ENCODE measurements at places on chromosomes 12 and 14.

DNA sequence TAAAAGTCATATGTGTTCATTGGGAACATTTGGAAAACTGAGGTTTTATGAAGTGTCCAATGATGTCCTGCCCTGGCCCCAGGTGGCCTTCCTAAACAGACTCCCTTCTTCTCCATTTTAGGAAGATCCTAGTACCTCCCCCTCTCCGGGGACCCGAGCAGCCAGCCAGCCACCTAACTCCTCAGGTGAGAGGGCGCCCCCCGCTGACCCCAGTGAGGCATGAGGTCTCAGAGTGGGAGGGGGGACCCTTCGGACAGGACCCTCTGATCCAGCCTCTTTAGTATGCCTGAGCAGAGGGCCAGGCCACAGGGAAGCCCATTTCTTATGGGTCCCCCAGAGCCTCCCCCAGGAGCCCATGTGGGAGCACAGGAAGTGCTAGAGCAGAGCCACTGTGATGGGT is 23.7 kb downstream of the DEGS2 start:
- no peak for DNase-seq

DNA sequence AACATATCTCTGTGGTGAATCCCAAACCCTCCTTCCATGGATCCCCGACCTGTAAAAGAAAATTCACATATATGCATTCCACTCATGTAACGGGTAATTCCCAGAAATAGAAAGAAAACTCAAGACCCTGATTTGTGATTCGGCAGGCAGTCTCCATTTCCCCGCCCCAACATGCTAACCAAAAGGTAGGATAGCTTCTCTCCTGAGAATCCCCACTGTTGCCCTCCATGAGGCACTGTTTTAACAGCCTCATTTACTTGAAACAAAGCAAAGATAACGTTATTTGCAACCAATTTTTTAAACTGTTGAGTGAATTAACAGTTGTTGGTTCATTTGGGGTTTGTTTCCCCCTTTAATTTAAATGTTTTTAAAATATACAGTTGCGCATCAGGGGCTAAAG is 774 bp upstream of the SLC2A13 start:
- no peak for DNase-seq

DNA sequence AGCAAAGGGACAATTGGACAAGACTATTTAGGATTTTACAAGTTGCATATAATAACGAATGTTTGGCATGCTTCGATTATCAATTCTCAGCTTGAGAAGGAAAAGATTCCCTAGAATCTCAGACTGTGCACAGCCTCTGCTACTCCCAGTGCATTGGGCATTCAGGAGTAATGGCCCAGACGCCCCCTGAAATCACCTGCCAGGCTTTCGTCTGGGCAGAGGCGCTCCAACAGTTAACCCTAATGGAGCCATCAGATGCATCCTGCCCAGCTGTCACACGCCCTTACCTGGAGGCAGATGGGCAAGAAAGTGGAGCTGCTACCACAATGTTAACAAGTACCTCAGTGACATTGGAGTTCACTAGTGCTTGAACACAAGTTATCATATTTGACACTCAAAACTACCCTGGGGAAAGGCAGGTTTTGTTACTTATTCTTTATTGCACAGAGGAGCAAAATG is 927 bp upstream of the LRP6 start:
- no peak for DNase-seq

DNA sequence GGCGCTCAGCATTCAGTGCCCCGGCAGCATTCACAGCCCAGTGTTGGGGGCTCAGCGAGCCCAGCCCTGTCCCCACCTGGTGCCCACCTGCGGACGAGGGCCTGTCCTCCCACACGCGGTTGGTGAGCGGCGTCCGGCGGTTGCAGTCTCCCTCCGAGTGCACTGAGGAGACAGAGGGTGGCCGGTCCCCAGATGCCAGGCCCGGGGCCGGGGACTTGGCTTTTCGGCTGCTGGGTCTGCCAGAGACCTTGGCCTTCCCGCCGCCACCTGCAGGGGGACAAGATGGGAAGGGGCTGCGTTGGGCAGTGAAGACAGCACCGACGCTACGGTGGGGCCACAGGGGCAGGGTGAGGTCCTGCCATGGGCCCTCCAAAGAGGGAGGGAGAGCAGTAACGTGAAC is 31.2 kb downstream of the RFLNA start:
- DNase-seq = no peak

GRCh38 chr14:52546318-52546670 is 6.0 kb downstream of the TXNDC16 start:
- no peak for DNase-seq

DNA sequence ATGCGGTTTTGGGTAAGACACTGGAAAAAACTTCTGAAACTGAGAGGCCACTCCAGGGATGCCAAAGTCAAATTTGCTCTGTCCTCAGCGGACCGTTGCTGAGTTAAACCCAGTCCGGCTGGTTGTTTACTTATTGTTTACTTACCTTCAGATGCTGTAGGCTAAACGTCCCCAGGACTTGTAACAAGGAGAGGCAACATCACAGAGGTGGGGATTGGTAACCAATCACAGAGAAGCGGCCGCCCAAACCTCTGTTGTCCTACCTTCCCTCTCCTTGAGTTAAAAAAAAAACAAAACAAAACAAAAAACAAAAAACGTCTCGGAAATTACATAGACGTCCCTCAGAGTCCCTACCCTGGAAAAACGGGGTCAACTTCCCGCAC is 380 bp downstream of the ANO2 start:
- DNase-seq = no peak

DNA sequence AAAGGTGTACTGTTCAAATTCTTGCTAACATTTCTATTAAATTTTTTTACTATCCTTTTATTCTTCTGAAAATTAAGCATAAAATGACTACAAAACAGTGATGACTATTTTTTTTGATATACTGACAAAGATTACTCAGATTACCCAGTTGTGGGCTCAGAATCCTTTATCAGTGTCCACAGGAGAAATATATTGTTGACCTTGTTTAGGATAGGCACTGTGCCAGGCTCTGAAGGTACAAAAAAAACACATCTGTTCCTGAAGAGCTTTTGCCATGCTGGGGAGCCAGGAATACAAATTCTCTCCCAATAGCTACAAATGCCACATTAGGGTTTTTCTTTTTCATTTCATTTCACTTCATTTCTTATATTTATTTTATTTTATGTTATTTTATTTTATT is 26.9 kb upstream of the GCH1 start:
- no peak for DNase-seq

GRCh38 chr14:105283899-105284298 is 16.9 kb downstream of the BRF1 start:
- DNase-seq = no peak

DNA sequence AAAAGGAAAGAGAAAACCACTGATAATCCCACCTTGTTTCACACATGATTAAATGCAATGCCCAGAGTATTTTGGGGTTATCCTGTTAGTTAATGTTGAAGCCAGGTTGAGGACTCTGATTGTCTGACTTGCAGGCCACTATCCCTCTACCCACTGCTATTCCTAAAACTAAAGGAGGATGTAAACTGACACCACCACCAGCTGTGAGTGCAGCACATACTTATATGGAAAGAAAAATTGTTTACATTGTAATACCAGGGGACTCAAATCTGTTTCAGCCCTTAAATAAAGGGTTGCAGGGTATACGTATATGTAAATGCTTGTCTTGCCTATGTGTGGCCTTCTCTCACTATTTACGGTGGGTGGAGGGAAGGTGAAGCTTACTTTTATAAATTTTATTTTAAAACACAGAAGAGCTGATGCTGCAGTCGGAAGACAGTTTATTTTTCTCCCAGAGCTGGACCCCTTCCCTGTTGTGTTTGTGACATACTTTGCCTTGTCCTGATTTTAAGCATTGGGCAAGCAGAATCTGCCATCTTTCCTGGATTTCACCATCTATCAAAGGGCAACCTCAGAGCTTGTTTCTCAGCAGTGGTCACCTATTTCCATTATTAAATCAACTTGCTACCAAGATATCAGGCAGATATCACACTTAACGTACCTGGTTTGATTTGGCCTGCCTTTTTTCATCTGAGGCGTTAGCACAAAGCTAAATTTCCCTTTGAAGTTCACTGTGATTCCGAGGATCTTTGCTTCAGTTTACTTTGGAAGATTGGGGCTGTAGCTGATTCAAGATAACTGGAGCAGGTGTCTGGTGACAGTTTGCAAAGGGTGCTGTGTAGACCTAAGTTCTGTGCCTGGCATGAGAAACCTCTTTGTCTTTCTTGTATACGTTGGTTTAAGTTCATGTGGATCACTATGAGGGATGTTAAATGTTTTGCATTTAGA is 25.2 kb downstream of the DAAM1 start:
- no peak for DNase-seq

- DNase-seq = no peak
Measured at GRCh38 chr14:58151133-58152013, 640 bp downstream of the ARMH4 start.

- no peak for DNase-seq
Measured at GRCh38 chr12:10027311-10027710, 3.2 kb upstream of the CLEC9A start.

DNA sequence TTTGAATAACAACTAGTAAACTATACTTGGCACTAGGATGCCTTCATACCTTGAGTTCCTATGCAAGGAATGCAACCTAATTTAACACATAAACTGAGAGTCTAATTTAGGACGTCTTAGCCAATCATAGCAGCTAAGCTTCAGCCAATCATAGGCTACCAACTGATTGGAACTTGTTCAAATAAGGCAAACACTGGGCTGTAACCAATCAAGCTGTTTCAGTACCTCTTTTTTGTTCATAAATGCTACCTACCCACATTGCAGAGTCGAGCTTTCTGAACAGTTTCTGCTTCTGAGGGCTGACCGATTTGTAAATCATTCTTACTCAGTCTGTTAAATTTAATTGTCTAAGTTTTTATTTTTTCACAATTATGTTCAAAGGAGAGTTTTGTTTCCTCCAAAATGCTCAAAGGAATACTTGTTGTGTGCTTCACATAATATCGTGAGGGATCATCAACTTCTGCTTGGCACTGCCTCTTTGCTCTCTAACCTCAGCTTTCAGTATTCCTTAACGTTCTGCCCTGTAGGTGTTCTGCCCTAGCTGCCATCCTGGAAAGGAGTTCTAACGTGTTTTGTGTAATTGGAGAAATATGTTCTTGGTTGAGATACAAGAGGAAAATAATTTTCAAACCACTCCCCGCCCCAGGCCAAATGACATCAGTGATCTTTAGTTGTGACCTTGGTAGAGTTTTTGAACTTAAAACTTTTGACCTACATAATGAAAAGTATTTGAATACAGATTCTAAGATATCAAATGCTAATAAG is 380.4 kb upstream of the MIS18BP1 start:
- no peak for DNase-seq

DNA sequence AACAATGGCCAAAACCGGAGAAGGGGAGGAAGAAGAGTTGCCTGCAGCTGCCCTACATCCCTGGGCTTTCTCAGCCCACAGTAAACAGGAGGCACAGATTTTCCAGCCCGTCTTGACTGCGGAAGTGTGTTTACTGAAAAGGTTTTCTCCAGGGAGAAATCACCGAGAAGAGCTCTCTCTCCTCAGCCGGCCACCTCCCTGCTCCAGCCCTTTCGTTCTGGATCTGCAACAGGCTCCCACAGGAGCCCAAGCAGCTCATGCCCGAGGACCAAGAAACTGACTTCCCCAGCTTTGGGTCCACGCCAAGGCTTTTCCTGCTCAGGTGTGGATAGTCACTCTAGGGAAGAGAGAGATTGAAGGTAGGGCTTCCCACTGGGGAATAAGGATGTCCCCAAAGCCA is 61.7 kb downstream of the BCL11B start:
- DNase-seq = no peak

GRCh38 chr14:71408362-71409030 is 501.2 kb downstream of the PCNX1 start:
- no peak for DNase-seq

GRCh38 chr14:90510159-90510558 is 113.3 kb downstream of the CALM1 start:
- DNase-seq = no peak

DNA sequence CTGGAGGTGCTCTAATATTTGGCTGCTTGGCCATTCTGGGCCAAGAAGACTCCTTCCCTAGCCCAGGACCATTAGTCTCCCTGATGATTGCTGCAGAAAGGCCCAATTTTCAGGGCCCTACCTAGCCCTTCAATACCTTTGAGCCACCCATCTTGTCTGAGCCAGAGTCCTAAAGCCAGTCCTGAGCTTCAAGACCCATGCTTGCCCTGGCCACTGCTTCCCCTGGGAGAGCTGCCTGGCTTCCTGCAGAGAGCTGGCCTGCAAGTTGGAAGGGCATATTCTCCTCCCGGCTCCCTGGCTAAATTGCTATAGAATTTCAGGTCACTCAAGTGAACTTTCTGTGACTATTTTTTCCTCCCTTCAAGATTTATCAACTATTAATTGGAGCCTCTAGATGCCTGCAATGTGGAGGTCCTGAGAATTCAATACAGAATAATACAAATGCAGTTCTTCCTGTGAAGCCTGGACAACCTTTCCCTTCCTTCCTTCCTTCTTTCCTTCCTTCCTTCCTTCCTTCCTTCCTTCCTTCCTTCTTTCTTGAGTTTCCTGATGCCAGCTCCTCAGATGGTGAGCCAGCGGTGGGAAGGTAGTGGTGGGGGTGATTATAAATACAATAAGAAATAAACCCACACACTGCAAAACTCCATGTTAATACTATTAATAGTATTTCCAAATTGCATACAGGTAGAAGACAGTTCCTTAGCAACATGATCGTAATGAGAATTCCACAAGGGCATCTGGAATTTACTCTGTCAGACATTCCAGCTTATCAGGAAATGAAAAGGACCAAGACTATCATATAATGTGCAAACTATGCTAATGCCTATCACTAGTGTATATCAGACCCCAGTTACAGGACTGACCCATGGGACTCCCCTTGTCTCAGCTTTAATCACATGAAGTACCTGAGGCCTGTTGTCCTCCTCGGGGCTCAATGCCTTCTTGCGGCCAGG is 108.1 kb downstream of the ZFP36L1 start:
- DNase-seq = no peak

DNA sequence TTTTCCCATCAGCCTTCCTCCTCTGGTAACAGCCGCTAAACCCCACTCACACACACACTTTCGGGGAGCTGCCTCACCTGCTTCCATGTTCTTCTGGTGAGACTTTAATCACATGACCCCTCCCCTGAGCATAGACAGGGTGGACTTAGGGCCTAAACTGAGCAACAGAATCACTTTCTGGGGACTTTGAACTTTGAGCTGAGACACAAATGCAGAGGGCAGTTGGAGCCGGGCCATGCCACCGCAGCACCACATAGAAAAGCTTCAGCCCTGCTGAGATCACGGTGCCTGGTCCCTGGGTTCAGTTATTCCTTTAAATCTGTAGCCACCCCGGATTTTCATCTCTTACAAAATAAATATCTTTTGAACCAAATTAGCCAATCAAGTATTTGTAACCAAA is 18.4 kb upstream of the MAP3K9 start:
- DNase-seq = no peak
